ENCODE measurements at places on chromosomes 3 and 15. TPM values are rescaled to one million over a fixed set of nuclear protein-coding genes. Genes with fewer than 3 reads are reported as not detected.

RASL12 gene
- 187 TPM for total RNA-seq

STAC gene
- 16.0 TPM for total RNA-seq

HESX1 gene
- total RNA-seq = not detected

TGM4 gene
- not detected for total RNA-seq

PPIB gene
- total RNA-seq = 674 TPM

CAV3 gene
- total RNA-seq = not detected

GNAT1 gene
- 4.7 TPM for total RNA-seq

SPESP1 gene
- 6.1 TPM for total RNA-seq

ARNT2 gene
- total RNA-seq = 6.4 TPM

LRRFIP2 gene
- total RNA-seq = 42.8 TPM

GPR149 gene
- total RNA-seq = not detected

WNT5A gene
- 11.3 TPM for total RNA-seq

COX17 gene
- total RNA-seq = 12.5 TPM

FSIP1 gene
- not detected for total RNA-seq

TMEM40 gene
- total RNA-seq = not detected

NOX5 gene
- total RNA-seq = 0.53 TPM

All from ascending aorta (tissue), 2 donors.